ENCODE measurements at places on chromosomes 3 and 15. TPM values are rescaled to one million over a fixed set of nuclear protein-coding genes. Genes with fewer than 3 reads are reported as not detected.

DNA sequence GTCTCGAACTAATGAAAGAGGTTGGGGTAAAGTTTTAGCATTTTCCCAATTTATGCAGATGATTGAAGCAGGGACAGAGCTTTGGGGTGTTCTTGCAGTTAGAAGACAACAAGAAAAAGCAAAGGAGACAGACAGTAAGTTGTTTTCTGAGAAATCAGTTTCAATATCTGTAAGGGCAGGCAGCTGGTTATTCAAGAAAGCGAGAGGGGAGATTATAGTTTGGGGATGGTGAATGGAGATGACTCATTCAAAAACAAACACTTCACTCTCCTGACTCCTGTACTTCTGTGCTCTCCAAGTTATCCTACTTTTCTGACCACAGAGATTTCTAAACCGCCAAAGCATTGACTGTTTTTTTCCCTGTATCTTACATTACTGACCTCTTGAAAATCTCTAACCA is 352.0 kb downstream of the GAP43 start:
- no peak for DNase-seq

DNA sequence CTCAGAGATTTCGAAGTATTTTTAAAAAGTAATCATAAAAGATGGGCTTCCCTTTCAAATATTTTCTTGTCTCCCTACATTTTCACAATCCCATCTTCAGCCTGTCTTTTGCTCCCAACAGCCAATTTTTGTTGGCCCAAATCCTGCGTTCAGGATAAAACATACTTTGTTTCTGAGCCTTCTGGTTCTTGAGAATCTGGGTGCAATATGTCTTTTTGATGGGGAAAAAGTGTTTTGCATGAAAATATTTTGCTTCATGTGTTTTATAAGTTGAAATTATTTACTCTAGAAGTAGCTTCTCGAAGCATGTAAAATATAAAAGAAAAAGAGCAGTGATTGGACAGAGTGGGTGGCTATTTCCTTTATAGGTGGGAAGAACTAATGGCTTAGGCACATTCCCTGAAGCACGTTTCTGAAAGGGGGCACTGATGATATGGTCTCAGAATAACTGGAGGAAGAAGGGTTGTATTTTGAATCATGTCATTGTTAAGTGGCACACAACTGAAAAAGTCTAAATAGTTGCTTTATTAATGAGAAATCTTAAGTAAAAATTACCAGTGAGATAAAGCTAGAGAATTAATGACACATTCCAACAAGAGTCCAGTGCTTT is 3.9 kb downstream of the UNC13C start:
- DNase-seq = no peak

GRCh38 chr15:84821501-84822021 is 4.4 kb downstream of the ALPK3 start:
- peak; percentile 14 for DNase-seq

GRCh38 chr15:65638681-65639089 is 16.9 kb downstream of the SLC24A1 start:
- DNase-seq = peak; percentile 53

TMEM158 gene
- total RNA-seq = not detected

DNA sequence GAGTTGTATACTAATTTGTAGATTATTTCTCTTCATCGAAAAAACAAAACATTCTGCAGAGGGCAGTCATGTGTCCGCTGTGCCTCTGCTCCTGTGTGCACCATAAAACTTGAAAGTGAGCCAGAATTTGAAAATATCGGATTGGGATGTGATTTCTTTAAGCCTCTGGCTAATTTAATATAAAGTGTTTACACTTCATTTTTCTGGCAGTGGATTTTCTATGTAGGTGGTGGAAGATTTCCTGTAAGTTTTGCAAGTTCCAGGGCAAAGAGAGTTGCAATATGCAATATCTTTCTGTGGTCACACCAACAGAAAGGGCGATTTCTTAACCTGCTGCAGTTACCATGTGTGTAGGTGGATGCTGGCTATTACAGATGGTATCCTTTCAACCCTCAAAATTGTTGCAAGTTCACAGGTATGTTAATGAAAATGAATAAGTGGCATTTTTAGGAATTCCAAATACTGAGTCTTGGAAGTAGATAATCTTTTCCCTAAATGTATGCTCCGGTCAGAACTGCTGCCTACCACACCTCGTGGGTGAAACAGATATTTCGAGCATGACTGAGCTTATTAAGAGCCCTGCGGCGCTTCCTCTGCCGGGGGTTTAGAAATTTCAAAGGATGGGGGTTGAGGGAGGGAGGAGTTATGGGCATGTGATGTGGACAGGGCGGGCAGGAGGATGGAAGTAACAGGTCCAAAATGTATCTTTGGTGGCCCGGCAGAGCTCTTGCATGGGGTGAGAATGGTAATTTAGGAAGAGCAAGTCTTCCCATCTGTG is 134.0 kb downstream of the PGPEP1L start:
- DNase-seq = peak; percentile 17

DNA sequence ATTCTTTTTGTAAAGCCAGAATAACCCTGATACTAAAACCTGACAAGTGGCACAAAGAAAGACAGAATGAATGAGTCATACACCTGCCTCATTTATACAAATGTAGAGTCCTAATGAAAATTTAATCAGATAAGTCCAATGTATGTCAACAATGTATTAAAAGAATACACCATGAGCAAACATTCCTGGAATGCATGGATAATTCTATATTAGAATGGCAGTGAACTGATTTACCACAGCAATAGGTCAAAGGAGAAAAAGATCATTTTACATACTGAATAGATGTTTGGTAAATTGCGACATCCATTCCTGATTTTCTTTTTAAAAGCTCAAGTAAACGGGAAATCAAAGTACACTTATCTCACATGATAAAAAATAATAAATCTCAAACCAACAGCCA is 11.2 kb upstream of the LOXL1 start:
- no peak for DNase-seq

GRAMD1C gene
- total RNA-seq = 1.3 TPM

GRCh38 chr3:112984485-112984884 is 6.3 kb upstream of the GTPBP8 start:
- DNase-seq = no peak

DGKG gene
- 0.25 TPM for total RNA-seq

GRCh38 chr15:38611228-38611627 is 46.6 kb upstream of the RASGRP1 start:
- DNase-seq = peak; percentile 55

REC114 gene
- not detected for total RNA-seq

CHCHD6 gene
- total RNA-seq = 17.7 TPM
